ENCODE measurements at places on chromosomes 12 and 14. TPM values are rescaled to one million over a fixed set of nuclear protein-coding genes. Genes with fewer than 3 reads are reported as not detected.

Gene DNAH10
- not detected for total RNA-seq

Gene MIP
- total RNA-seq = not detected

Gene CACNA1C
- total RNA-seq = not detected

- H3K36me3 ChIP-seq = peaks cover 3% of the 10 kb centered on the region
- no peaks in the 10 kb centered on the region for H3K4me1 ChIP-seq
- no peak for DNase-seq
- H3K4me3 ChIP-seq = no peak overlapping the region
Measured at GRCh38 chr14:64193821-64194220, 100.3 kb downstream of the ESR2 start.

DNA sequence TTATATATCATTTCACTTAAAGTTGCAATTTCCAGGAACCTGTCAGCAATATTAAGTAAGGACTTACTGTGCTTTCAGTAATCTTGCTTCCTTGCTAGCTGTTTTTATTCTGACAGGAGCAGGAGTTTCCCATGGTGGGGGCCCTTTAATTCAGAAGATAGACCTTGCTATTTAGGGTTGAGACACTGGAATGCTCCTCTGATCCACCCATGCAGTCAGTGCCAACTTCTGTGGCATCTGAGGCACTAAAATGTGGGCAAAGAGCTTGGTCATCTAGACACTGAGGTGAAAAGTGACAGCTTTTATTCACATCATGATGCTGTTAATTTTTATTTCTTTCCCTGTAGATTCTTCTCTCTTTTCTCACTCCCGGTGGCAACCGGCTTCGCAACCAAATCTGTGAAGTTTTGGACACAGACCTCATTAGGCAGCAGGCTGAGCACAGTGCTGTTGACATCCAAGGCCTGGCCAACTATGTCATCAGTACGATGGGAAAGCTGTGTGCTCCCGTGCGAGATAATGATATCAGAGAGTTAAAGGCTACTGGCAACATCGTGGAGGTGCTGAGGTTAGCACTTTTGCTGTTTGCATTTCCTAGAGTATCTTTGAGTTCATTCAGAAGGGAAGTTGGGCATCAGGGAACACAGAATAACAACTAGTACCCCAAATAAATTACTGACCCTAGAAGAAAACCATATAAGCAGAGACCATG, 18.8 kb downstream of the TCP11L2 start:
- H3K27me3 ChIP-seq = no peaks in the 10 kb centered on the region
- no peaks in the 10 kb centered on the region for H3K4me1 ChIP-seq
- no peak overlapping the region for H3K4me3 ChIP-seq
- DNase-seq = no peak

GRCh38 chr14:93381644-93382043, 34.7 kb downstream of the COX8C start:
- DNase-seq = no peak
- H3K36me3 ChIP-seq = no peaks in the 10 kb centered on the region
- H3K27me3 ChIP-seq = no peaks in the 10 kb centered on the region
- no peak overlapping the region for H3K27ac ChIP-seq

GRCh38 chr12:31321186-31321896, 4.6 kb downstream of the SINHCAF start:
- H3K36me3 ChIP-seq = no peaks in the 10 kb centered on the region
- no peaks in the 10 kb centered on the region for H3K27me3 ChIP-seq

GRCh38 chr14:104253223-104253822, 114.9 kb downstream of the KIF26A start:
- H3K4me3 ChIP-seq = no peak overlapping the region
- H3K27me3 ChIP-seq = peaks cover 2% of the 10 kb centered on the region
- no peaks in the 10 kb centered on the region for H3K4me1 ChIP-seq
- H3K27ac ChIP-seq = no peak overlapping the region

DNA sequence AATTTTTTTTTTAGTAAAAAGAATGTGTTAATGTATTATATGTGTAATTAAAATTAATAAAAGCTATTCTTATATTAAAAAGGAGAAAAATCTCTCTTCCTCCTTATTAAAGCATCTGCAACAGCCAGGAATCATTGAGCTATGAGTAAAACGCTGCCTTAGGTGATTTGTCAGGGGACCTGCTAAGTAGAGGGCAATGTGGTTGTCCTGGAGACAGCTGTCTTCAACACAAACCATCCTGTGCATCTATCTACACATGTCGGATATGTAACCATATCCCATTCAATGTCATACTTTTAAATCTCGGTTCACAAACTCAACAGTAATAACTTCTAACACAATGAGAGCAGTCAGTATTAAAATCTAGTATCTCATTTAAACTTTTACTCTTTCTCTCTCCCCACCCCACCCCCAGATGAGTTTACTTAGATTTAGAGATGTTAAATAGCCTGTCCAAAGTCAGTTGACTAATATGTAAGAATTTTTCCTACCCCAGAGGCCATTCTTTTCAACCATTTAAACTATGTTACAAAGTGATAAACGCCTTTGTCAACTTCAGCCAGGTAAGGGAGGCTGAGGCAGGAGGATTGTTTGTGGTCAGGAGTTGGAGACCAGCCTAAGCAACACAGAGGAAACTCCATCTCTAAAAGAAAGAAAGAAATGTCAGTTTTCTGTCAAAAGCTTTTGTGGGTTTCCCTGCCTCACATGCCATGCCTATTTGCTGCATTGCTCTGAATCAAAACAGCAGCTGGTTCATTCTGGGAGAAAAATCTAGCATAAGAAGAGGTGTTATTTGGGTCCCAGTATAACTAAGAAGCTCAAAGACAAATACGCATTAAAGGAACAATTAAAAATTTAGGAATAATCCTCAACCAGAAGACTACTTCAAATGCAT, 413.7 kb upstream of the CCDC196 start:
- no peak overlapping the region for H3K27ac ChIP-seq
- no peak overlapping the region for H3K4me3 ChIP-seq
- no peaks in the 10 kb centered on the region for H3K36me3 ChIP-seq
- H3K27me3 ChIP-seq = peaks cover 6% of the 10 kb centered on the region
- H3K4me1 ChIP-seq = no peaks in the 10 kb centered on the region

DNA sequence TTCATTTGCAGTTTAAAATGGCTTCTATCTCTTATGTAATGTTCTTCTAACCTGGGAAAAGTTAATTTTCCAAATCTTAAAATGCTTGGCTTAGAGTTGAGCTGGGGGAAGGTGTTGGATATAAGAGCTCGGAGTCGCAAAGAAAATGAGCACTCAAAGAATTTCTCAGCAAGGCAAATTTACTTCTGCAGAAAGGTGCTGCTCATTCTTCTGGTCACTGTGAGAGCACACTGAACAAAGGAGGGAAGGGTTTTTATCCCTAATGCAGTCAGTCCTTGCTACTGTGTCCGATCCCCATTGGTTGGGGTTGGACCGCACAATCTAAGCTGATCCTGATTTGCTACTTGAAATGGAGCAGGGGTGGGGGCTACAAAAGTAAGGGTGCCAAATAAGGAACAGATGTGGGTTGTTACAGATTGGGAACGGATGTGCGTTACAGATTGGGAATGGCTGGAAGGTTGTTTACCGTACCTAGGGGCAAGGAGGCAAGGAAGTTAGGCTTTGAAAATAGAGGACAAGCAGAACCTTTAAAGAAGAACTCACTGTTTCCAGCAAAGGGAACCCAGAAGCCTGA, 19.4 kb downstream of the TXNRD1 start:
- no peaks in the 10 kb centered on the region for H3K36me3 ChIP-seq
- no peaks in the 10 kb centered on the region for H3K27me3 ChIP-seq
- no peaks in the 10 kb centered on the region for H3K4me1 ChIP-seq
- no peak overlapping the region for H3K4me3 ChIP-seq
- H3K27ac ChIP-seq = no peak overlapping the region

DNA sequence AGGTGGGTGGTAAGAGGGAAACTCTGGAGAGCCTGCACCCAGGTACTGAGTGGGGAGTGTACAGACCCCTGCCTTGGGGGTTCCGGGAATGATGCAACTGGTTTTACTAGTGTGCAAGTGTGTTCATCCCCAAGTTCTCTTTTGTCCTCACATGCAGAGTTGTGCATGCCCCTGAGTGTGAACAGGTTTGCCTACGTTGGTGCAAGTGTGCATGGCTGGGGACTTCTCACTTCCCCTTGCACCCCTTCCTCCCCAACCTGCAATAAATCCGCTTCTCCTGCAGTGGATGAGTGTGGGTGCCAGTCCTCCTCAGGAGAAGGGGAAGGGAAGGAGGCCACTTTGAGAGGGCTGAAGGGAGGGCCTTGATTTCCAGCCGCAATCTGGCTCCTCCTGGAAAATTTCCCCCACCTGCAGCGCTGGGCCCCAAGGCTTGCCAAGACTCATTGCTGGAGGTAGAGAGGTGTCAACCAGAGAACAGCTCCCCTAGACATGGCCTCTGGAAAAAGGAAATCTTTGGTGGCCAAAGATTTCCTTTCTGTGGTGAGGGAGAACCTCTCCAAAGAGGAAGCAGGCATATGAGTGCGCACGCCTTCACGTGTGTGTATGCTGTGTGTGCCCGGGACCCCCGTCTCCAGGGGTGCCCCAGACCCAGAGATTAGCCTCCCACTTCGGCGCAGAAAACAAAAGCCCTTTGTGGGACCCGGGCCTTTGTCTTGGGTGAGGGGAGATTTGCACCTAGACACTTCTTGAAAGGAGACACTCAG, 5.5 kb downstream of the AQP2 start:
- DNase-seq = no peak
- H3K27ac ChIP-seq = no peak overlapping the region
- peaks cover 22% of the 10 kb centered on the region for H3K4me1 ChIP-seq
- H3K27me3 ChIP-seq = no peaks in the 10 kb centered on the region

- DNase-seq = no peak
- H3K4me3 ChIP-seq = no peak overlapping the region
- peaks cover 2% of the 10 kb centered on the region for H3K27me3 ChIP-seq
- no peak overlapping the region for H3K27ac ChIP-seq
- no peaks in the 10 kb centered on the region for H3K4me1 ChIP-seq
Measured at GRCh38 chr12:7304456-7304855, 584 bp downstream of the ACSM4 start.

Data from endothelial cell of umbilical vein (primary cell).